ENCODE measurements at places on chromosomes 5 and 9.
A peak's percentile ranks its signal among the peaks of the same experiment; 100 is the strongest.

GRCh38 chr9:110028271-110028670 is 179.7 kb downstream of the C9orf152 start:
- DNase-seq = no peak

DNA sequence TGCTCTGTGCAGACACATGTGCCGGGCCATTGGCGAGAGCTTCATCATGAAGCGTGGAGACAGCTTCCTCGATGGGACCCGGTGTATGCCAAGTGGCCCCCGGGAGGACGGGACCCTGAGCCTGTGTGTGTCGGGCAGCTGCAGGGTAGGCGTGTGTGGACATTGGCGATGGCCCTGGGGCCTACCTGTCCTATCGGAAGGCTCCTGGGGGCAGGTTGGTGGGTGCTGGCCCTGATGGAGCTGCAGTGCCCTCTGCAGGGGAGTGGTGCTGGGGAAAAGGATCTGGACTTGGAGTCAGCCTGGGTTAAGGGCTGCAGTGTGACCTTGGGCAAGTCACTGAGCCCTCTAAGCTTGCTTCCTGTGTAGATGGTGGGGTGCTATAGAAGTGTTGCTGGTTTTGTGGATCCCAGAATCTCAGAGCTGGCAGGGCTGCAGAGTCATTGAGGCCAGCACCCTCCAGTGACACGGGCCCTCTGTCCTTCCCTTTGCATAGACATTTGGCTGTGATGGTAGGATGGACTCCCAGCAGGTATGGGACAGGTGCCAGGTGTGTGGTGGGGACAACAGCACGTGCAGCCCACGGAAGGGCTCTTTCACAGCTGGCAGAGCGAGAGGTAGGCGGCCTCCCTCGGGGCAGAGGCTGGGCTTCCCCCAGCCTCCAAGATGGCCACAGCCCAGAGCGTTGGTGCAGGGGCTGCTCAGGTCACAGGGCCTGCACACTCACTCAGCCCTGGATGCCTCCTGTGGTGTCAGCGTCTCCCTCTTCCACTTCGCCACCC is 15.8 kb downstream of the ADAMTS13 start:
- DNase-seq = no peak

DNA sequence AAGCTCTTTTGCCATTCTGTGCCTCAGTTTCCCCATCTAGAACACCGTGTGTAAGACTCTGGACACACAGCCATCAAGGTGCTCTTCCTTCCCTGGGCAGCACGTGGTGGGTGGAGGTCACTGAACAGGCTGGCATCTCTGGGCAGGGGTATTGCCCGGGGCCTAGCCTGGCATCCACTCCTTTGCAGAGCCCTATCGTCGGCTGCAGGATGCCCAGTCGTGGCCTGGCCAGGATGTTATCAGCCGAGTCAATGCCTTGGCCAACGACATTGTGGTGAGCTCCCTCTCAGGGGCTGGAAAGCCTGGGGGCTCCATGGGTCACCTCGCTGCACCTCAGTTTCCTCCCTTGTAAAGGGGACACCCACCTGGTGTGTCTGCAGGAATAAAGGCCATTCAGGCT is 4.0 kb downstream of the ADGRD2 start:
- DNase-seq = no peak

- no peak for DNase-seq
Measured at GRCh38 chr5:150640311-150641005, at the start of gene SYNPO. Gene SYNPO, plus strand, starts transcription at chr5:150640660. Its CDS starts 7,616 bp downstream, at chr5:150648276.

DNA sequence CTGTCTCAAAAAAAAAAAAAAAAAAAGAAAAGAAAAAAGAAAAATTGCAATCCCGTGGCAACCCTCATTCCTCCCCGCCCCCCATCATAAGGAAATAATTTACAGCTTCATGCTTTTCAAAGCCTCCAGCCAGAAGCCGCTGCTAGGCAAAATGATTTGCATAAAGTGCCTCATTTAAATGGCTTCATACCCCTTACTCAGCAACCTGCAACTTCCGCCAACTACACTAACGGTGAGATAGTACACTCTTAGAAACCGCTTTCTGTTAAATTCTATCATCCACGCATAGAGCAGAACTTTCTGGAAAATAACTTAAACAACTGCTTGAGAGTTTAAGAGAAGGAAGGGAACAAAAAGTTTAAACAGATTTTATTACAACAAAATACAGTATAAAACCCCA is 17.8 kb downstream of the SERINC5 start:
- no peak for DNase-seq

DNA sequence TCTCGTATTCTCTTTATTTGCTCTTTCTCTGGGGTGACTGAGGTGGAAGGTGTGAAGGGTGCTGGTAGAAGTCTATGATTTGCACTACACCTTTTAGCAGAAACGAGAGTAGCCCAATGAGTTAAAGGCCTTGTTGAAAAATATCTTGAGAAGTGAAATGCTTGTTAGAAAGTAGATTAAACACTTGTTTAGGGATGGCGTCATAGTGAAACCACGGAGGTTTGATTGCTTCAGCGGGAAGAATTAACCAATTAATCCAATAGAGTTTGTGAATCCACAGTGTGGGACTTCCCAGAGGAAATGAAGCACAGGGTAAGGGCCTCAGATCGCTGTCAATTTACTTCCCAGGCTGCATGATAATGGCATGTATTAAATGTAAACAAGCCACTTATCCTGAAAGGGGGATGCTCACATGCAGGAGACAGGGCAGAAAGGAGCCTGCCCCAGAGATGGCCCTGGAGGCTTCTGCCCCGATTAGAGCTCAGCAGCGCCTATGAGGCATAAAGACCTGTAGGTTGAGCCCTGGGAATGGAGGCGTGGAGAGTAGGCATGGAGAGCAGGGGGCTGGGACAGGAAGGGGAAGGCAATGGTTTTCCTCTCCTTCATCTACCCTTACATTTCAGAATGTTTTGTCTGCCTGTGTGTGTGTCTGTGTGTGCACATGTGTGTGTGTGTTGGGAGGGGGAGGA is 1.5 kb downstream of the FAM170A start:
- no peak for DNase-seq

DNA sequence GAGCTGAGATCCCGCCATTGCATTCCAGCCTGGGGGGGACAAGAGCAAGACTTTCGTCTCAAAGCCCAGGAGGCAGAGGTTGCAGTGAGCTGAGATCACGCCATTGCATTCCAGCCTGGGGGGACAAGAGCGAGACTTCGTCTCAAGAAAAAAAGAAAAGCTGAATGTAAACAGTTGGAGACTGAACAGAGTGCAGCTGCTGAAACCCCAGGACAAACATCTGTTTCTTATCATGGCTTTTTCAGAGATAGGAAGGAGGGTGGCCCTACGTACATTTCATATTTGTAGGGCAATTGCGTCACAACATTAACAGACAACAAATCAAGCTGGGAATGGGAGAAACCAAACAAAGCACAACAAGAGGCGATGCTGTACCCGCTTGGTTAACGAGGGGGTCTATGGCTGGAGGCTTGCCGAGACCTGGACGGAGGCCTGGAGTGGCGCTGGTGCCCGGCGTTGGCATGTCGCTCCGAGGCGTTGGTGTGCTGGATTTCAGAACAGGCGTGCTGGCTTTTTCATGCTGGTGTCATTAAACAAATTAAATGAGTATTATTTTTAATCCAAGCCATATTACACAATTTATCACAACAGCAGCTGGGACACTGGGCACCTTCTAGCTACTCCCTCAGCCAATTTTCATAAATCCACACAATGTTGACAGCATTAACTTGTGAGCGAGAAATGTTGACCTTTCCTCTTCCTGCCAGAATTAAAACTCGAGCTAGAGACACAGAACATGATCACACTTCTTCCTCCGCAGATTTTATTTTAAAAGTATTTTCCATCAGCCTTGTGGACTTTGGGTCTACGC is 76.1 kb downstream of the TLE1 start:
- no peak for DNase-seq

DNA sequence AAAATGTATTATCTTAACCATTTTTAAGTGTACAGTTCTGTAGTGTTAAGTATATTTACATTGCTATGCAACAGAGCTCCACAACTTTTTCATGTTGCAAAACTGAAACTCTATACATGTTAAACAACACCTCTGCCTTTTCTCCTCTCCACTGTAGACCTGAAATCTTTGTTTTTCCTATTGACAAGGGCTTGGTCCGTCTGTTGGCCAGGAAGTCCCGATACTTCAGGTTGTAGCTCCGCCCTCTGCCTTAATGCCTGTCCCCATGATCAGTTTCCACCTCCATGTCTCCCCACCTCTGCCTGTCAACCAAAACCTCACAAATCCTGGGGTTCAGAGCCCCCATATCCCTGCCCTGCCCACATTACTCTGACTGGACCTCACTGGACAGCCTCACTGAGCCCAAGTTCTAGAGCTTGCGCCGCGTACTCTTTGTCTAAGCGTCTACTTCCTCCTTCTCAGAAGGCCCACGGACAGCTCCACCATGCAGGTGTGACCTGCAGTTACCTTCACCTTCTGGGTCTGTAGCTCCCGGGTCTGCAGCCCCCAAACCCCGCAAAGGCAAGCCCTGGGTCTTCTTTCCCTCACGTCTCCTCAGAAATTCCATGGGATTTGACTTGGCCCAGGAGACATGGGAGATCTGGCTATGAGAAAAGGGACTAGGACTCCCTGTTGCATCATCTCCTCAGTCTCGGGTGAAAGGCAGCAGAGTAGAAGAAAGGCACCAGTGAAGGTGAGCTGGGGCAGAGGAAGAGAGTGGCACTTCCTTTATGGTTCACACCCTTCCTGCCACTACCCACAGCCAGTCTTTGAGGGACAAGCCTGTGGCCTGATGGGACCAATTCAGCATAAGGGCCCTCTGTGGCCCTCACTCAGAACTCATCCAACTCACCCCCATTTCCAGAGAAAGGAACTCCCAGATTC is 8.0 kb downstream of the GLIPR2 start:
- no peak for DNase-seq

GRCh38 chr5:43007911-43008362 is 32.2 kb downstream of the ANXA2R start:
- peak; percentile 64 for DNase-seq

DNA sequence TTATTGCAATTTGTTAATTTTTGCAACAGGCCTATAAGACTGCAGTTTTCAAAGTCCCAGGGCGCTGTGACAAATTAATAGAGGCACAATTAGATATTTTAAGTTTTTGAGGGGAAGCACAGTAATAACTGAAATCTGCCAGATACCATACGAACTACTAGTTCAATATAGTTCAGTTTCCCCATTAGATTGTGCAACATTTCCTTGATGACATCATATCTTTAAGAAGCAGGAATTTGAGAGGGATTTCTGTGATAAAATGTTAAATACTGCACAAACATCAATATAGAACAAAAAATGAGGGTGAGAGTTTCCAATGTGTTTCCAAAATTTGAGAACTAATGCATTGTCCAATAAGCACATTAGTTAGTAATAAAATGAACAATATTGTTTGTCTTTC is 56.7 kb upstream of the GRIN3A start:
- DNase-seq = no peak

GRCh38 chr5:179767496-179768100 is 26.2 kb upstream of the LTC4S start:
- DNase-seq = no peak

- DNase-seq = no peak
Measured at GRCh38 chr5:32975656-32976375, 264.7 kb downstream of the NPR3 start.

- DNase-seq = no peak
Measured at GRCh38 chr9:88090151-88090581, 48.1 kb downstream of the SPATA31C2 start.

DNA sequence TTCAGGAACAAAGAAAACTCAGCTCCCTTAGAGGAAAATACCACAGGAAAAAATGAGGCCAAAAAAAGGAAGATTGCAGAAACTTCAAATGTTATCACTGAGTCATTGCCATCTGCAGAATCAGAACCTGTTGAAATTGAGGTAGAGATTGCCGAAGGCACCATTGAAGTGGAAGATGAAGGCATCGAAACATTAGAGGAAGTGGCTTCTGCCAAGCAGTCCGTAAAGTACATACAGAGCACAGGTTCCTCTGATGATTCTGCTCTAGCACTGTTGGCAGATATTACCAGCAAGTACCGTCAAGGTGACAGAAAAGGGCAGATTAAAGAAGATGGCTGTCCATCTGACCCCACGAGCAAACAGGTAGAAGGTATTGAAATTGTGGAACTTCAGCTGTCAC is 30.8 kb upstream of the NIM1K start:
- DNase-seq = no peak

DNA sequence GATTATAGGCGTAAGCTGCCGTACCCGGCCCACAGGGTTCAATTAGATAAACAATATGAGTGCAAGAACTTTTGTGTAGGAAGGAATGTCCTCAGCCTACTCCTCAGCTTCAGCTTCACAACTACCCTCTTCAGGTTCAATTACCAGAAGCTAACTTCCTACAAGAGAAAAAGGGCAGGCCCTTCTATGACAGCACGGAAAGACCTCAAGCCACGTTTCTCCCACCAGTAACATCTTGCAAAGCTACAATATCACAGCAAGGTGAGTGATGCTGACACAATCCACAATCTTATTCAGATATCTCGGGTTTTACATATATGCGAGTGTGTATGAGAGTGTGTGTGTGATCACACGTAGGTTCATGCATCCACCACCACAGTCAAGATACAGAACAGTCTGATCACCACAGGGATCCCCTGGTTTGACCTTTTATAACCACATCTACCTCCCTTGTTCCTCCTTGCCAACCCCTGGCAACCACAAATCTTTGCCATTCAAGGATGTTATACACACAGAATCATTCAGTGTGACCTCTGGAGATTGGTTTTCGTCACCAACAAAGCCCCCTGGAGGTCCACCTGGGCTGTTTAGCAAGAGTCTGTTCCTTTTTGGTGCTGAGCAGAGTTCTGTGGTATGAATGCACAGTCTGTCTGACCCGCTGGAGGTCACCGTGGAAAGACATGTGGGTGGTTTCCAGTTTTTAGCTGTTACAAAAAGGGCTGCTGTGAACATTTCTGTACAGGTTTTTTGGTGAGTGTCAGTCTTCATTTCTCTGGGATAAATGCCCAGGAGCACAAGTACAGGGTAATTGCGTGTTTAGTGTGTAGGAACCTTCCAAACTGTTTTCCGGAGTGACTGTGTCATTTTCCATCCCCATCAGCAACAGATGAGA is 38.2 kb downstream of the IPPK start:
- no peak for DNase-seq

- DNase-seq = no peak
Measured at GRCh38 chr5:88230546-88231066, 38.0 kb downstream of the TMEM161B start.

DNA sequence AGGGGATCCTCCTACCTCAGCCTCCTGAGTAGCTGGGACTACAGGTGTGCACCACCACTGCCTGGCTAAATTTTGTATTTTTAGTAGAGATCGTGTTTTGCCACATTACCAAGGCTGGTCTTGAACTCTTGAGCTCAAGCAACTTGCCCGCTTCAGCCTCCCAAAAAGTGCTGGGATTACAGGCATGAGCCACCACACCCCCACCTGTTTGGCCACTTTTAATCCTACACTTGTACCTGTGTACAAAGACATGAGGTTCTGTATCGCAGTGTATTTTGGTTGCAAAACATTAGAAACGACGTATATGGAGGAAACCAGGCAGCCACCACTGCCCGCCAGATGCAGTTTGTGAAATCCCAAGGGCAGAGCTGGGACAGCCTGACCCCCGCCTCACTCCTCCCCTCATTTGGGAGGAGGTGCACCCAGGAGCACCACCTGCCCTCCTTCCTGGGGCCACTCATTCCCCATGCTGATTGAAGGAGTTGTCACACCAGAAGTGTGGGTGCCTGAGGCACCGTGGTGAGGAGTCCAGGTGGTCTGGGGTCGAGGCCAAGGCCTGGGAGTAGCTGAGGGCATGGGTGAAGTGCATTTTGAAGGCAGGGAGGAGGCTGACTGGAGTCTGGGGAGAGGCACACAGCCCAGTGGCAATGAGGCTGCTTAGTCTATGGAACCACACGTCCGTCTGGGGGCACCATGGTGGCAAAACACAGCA is 39.3 kb upstream of the OLFM1 start:
- no peak for DNase-seq
